ENCODE measurements at places on chromosomes 16 and 17.

GRCh38 chr17:6423931-6424330 lies 11.0 kb downstream of the AIPL1 start:
- DNase-seq = no peak

- no peak for DNase-seq
Observed at GRCh38 chr17:31408586-31408985, 17.1 kb downstream of the RAB11FIP4 start.

DNA sequence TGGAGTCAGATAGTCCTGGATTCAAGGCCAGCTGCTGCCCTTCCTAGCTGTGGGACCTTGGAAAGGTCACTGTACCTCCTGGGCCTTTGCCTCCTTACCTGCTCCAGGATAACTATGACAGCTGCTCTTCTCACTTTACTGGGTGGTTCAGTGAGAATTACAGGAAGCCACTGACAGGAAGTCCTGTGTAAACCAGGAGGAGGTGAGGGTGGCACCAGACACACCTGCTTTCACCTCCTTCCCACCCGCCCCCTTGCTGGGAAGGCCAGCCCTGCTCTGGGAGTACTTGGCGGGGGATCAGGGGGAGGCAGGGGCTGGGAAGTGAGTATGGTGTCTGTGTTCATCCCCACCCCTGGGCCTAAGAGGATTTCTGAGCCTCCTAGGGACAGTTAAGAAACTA lies 42.6 kb downstream of the CPNE2 start:
- peak; percentile 61 for DNase-seq

GRCh38 chr17:1686086-1686485 lies 1.4 kb upstream of the PRPF8 start:
- DNase-seq = no peak

DNA sequence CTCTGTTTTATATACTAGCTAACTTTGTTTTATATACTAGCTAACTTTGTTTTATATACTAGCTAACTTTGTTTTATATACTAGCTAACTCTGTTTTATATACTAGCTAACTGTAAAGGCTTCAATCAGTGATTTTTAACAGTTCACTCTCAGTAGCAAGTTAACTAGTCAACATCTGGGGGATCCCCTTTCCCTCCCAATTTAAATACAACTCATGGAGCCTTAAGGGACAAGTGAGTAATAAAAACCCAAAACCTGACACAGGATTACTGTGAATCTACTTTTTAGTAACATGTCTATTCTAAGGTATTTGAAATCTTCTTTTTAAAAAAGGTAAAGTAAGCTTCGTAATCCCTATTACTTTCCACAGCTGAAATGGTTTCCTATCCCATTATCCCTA lies 32.2 kb downstream of the FAM222B start:
- no peak for DNase-seq

DNA sequence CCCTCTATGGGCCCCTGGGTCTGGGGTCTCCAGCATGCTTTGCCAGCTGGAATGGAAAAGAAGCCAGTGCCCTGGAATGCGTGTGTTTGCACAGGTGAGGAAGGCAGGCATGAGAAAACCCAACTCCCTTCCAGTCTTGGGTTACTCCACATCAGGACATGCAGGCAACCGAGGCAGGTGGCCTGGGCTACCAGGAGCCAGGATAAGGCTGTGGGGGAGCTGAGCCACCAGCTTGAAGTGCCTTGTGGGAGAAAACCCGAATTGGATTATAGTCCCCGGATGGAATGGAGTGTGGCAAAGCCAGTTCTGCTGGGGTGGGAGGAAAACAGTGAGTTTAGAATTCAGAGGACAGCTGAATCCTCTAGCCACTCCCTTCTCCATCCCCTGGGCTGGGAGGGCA lies 7.2 kb downstream of the SRCIN1 start:
- no peak for DNase-seq

DNA sequence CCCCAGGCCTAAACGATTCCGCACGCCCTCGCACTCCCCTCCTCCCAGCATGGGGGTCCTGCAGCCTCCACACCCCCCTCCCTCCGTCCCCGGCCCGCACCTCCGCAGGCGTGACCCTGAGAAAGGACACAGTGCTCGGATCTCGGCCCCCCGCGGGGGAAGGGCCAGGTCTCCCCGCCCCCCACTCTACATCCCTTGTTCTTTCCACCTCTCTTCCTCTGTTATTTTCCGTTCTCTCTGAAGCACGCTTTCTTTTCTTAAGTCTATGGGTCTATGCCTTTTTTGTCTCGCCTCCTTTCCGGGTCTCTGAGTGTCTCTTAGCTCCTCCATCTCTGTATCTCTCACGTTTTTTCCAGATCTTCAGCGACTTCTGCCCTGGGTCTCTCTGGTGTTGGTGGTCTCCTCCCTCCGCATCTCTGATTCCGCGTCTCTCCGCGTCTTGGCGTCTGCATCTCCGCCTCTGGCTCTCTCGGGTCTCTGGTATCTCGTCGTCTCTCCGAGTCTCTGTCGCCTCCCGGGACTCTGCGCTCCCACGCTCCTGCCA lies 2.1 kb upstream of the HES7 start:
- DNase-seq = no peak
